Cardiac fibroblast (primary cell): ENCODE measurements at places on chromosomes 3 and 15.
A peak's percentile ranks its signal among the peaks of the same experiment; 100 is the strongest.

- DNase-seq, result no peak
Observed at GRCh38 chr15:26660241-26660640, 112.6 kb downstream of the GABRB3 start.

GRCh38 chr3:61922118-61922517 lies 360.7 kb downstream of the PTPRG start:
- peak; percentile 18 for DNase-seq

DNA sequence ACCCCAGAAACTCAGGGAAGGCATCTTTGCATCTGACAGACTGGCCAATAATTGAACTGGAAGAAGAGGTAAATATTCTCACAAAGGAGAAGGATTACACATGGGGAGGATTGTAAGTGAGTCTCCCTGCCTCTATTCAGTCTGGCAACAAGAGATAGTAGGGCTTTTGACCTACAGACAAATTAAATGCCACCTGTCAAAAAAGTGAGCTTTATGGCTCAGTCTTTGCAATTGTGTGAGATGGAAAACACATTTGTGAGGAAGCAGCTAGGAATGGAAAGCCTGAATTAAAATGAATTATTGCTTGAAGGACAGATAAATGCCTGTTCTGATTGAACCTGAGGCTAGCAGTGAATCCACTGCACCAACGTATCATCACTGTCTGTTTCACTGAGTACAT lies 173.3 kb upstream of the GOLIM4 start:
- DNase-seq, result no peak

DNA sequence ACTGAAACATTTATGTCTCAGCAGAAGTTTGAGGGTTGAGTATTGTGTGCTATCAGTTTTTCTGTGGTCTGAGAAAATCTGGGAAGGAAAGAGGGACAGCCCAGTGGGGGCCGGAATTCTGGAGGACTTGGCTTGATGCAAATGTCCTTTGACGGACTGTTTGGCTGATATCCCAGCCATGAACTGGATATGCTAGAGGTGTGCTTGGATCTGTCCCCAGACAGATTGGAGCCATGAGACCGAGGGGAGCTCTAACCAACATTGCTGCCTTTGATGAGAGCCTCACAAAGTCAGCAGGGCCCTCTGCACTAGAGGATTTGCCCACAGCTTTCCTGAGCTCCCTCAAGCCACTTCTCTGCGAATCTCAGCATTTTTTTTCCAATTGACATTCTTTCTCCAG lies 405.6 kb downstream of the NTRK3 start:
- DNase-seq, result no peak

DNA sequence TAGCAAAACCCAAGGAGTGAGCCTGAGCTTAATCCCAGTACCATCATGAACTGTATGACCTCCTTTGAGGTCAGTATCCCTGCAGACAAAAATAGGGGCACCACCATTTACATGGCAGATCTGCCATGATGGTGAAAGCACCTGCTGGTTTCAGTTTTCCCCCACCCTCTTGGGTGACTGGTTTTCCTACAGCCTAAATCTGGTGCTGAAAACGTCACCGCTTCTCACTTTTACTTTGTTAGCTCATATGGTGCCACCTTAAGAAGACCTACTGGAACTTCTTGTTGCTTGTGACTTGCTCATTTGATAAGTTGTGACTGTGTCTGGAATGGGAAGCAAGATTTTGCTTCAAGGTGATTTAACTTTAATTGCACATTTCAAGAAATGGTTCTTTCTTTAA lies 5.1 kb downstream of the PPP1R2 start:
- DNase-seq, result no peak

DNA sequence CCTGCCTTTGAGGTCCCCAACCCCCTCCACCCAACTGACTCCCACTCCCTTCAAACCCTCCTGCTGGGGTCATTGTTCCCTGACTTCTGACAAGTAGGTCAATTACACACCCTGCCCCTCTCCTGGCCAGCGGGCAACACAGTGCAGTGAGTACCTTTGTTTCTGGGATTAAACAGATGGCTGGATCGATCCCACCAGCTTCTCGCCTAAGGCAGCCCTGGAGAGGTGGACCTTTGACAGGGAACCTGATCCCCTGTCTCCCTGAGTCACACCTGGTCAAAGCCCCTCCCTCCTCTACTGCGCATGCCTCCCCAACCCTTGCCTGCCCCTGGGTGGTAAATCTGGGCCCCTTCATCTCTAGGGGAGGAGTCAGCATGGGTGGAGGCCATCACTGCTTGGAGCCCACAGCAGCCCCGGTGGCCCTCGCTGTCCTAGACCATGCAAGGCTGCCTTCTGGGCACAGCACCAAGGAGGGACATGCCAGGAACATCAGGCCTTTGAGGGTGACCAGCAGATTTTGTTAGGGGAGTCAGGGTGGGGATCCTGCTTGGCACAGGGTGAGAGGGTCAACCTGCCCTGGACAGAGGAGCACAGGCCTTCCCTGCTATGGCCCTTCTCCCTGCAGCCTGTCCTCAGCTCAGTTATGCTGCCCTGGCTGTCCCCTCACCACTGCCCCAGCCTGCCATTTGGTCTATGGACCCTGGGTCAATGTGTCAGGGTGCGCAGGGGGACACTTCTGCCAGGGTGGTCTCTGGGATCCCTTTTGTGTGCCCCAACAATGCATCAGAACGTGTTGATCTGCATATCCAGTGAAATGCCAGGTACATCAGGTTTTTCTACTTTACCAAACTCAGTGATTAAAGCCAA lies 9.8 kb upstream of the PRR23E start:
- no peak for DNase-seq

DNA sequence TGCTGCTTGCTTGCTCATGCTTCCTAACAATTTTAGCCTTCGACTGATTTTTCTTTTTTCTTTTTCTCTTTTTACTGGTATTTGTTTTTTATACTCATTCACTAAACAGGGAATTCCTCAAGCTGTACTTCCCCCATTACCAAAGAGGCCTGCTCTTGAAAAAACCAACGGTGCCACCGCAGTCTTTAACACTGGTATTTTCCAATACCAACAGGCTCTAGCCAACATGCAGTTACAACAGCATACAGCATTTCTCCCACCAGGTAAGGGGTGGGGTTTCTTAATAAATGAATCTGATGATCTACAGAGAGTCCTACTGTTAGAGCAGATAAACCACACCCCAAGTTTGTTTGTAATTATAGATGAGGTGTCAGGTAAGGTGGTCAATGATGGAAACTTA lies 178.8 kb downstream of the MBNL1 start:
- DNase-seq, result no peak

- no peak for DNase-seq
Observed at GRCh38 chr15:74725225-74725774, at the start of gene CYP1A1. CYP1A1 (minus strand) TSS chr15:74725528; CDS start chr15:74723097, 2,431 bp downstream.

DNA sequence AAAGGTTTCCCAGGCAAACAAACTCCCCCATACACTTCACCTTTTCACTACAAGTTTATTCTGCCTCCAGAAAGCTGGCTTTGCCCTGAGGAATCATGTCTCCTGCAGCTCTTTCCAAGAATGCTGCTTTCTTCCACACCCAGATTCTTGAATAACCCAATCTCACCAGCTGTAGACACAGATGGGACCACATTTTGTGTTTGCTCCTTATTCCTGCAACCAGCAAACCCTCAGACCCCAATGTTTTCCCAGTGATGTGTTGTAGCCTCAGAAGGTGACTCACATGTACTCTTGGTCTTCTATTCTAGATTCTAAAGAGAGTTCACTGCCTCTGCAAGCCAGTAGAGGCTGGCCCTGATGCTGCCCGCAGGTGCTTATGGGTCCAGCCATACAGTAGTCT lies 23.6 kb upstream of the TRIM59 start:
- no peak for DNase-seq

- no peak for DNase-seq
Observed at GRCh38 chr3:45904931-45905330, 18.6 kb downstream of the CCR9 start.

DNA sequence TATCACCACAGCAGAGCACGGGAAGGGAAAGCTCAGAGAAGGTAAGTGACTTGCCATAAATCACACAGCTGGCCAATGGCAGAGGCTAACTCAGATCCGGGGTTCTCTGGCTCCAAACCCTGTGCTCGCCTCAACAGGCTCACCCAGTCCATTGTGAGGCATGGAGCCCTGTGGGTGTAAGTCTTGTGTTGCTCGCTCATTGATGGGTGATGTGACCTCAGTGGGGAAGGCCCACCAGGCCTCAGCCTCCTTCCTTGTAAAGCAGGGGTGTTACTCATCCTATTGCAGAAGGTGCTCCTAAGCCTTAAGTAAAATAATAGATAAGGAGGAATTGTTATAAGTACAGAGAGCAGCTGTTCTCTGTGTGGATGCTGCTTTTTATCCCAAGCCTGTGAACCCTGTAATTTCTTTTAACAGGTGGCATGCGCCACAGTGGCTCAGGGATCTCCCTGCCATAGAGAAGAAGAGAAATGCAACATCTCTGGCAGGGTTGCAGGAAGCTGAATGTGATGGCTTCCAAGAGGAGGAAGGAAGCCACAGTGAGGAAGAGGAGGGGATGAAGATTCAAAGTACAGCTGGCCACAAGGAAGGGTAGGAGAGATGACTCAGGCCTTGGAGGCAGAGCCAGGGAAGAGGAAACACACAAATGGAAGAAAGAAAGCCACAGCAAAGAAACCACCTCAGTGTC lies 30.9 kb upstream of the SPSB4 start:
- no peak for DNase-seq

- DNase-seq, result no peak
Observed at GRCh38 chr3:46849686-46850467, 13.4 kb downstream of the MYL3 start.

- DNase-seq, result peak; percentile 75
Observed at GRCh38 chr15:68524753-68525584, 53.8 kb upstream of the CORO2B start.

GRCh38 chr3:134697830-134698689 lies 47.2 kb upstream of the KY start:
- no peak for DNase-seq

DNA sequence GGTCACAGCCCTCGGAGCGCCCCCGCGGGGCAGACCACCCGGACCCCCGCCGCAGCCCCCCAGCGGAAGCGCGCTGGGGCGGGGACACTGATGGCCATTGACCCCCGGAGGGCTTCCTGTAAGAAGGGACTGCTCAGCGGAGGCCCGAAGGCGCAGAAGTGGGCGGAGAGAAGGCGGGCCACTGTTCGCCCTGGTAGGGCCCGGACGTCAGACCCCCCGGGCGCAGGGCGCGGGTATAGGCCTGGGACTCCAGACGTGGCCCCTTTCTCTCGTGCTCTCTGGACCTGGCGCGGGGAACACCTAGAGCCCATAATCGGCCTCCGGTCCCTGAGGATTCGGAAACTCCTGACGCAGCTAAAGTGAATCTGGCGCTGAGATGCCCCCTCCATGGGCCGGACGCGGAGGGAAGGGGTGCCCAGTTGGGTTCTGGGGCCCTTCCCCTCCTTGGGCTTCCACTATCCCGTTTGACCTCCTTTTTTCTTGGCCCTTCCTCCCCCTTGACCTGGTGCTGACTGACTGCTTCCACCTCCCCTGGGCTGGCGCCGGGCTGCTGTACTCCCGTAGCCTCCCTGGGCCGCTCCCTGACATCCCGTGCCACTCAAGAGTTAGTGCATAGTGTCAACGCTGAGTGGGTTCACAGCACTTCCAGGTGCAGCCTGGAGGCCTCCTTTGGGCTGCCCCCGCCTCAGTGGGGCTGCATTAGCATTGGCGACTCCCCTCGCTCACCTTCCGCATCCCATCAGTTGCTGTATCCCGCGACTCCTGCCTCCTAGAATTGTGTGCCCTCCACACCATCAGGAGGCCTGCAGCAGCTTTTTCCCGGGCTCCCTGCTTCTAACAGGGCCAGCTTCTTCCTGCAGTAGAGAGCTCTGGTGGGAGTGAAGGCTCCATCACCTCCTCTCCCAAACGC lies 694 bp downstream of the ABTB1 start:
- DNase-seq, result peak; percentile 55

DNA sequence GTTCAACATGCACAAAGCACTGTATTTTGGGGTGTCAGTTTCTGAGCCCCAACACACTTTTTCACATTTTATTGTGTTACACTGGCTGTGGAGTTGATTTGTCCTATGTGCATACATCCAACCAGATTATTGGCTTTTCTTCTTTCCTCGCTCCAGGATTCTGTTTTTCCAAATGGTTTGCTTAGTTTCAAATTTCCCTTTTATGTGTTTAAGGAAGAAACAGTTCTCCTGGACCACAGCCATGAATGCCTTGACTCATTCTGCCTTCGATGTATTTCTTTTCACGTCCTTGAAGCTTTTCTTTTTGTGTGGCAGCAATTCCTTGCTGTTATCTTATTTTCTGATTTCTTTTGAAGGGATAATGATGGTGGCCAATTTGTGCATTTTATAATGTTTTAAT lies 53.8 kb downstream of the CACNA2D3 start:
- DNase-seq, result peak; percentile 29

- no peak for DNase-seq
Observed at GRCh38 chr3:69844706-69845105, 105.4 kb downstream of the MITF start.

DNA sequence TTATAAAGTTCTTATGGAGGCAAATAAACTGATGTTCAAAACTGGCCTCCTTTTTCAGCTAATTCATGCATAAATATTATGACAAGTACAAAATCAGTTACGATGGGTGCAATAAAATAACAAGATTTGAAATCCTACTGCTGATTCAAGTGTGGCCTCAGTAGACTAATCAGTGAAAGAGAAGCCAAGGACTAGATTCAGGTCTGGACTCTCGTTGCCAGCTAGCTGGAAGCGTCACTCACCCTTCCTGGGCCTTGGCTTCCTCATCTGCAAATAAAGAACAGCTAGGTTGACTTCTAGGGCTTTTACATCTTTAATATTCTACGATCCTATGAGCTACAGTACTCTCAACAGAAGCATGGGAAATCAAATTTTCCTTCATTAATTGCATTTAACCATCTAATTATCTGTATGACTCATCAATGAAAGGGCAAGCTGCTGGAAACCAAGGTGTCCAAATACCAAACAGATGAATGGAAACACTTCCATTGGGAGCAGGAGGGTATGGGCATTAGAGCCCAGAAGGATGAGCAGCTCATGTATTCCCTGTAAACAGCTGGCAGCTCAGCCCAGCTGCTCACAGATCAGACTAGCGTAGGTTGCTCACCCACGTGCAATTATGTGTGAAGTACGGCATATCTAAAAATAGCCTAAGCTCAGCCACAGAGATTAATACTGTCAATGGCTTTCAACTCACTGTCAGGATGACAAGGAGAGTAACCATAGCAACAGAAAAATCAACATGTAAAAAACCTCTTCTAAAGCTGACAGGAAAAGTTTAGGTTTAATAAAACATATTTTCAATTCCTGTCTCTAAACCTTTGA lies 294.8 kb downstream of the PLCL2 start:
- DNase-seq, result peak; percentile 60

- DNase-seq, result no peak
Observed at GRCh38 chr15:44315126-44315525, 26.6 kb downstream of the GOLM2 start.

- DNase-seq, result no peak
Observed at GRCh38 chr3:193483988-193484539, 70.6 kb downstream of the ATP13A4 start.

- no peak for DNase-seq
Observed at GRCh38 chr3:64961301-64961700, 273.5 kb upstream of the ADAMTS9 start.
